ENCODE measurements at places on chromosomes 5 and 9.

DNA sequence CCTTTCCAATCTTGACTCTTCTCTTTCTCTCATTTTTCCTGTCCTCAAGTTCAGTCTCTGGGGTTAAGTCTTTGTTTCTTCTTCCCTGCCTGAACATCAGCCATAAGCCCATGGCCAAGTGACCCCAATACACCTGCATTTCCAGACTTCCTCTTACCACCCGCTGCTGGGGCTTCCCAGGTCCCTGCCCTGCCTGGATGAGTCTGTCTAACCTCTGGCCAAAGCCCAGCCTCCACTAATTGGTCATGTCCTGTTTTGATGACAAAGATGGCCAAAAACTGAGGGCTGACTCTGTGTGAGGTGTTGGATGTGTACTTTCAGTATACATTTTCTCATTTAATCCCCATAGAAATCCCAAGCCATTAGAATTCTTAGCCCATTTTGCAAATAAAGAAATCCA is 47.3 kb downstream of the SH3TC2 start:
- no peak for DNase-seq

GRCh38 chr9:131018621-131019020 is 9.6 kb downstream of the LAMC3 start:
- no peak for DNase-seq

DNA sequence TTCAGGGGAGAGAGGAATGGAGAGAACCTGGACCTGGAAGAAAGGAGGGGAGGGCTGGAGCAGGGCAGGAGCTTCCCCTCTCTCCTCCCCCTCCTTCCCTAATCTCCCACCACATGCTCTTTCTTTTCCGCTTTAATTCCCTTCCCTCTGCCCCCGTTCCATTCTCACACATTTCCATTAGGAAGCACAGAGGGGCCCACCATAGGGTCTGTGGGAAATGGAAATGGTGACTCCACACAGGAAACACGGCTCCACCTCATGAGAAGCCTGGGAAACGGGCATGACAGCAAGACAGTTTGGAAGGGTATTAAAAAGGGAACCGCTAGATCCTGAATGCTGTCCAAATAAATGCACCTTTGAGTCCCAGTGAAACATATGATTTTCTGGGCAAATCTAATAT is 64.9 kb upstream of the ENTREP1 start:
- no peak for DNase-seq

- no peak for DNase-seq
Measured at GRCh38 chr9:127763918-127764384, 14.5 kb downstream of the SH2D3C start.

GRCh38 chr5:133510634-133511262 is 101.6 kb downstream of the FSTL4 start:
- DNase-seq = no peak

- DNase-seq = no peak
Measured at GRCh38 chr5:84706678-84707641, 322.3 kb upstream of the EDIL3 start.

DNA sequence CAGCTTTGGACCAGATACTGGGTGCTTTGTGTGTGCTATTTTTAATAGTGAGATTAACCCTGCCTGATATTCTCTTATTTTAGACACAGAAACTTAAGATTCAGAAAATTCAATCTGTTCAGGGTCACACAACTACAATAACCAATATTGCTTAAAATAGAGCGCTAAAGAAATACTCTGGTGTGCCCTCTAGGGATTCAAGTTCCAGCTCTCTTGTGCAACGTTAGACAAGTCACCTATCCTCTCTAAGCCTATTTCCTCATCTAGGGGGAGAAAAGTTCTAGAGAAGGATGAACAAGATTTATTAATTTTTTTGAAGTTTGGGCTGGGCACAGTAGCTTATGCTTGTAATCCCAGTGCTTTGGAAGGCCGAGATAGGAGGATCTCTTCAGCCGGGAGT is 2.1 kb upstream of the SCAI start:
- DNase-seq = no peak

- DNase-seq = no peak
Measured at GRCh38 chr9:109923806-109924205, 143.8 kb downstream of the PALM2AKAP2 start.

- DNase-seq = no peak
Measured at GRCh38 chr5:95900383-95900958, 61.2 kb downstream of the ELL2 start.

- no peak for DNase-seq
Measured at GRCh38 chr9:110109333-110110092, 98.4 kb downstream of the C9orf152 start.

- no peak for DNase-seq
Measured at GRCh38 chr5:146426853-146427618, 20.1 kb upstream of the TCERG1 start.

DNA sequence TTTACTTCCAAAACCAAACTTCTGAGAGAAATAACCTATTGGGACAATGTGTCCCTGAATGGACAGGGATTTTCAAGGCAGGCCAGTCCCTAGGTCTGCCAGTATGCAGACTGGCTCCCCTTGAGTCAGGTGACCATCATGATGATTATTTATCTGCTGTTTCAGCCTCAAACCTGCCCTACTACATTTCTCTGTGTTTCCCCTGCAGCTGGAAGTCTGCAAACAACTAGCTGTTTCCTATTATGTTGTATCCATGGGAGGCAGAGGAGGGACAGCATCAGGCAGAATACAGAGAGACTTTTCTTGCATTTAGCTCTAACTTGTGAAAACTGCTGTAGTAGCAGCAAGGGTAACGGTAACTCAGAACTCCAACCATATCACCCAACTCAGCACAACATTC is 36.2 kb upstream of the IFNK start:
- DNase-seq = no peak

GRCh38 chr5:143019614-143020515 is 249.7 kb downstream of the ARHGAP26 start:
- no peak for DNase-seq

GRCh38 chr5:72956324-72957140 is 691 bp downstream of the FCHO2 start:
- peak; percentile 14 for DNase-seq

GRCh38 chr9:110671849-110672248 is 3.3 kb downstream of the MUSK start:
- DNase-seq = no peak

GRCh38 chr5:29702875-29703274 is 1490.6 kb upstream of the CDH6 start:
- DNase-seq = no peak

- no peak for DNase-seq
Measured at GRCh38 chr5:1764606-1764960, 35.1 kb downstream of the MRPL36 start.

- no peak for DNase-seq
Measured at GRCh38 chr9:111731928-111732327, 62.8 kb downstream of the SHOC1 start.

DNA sequence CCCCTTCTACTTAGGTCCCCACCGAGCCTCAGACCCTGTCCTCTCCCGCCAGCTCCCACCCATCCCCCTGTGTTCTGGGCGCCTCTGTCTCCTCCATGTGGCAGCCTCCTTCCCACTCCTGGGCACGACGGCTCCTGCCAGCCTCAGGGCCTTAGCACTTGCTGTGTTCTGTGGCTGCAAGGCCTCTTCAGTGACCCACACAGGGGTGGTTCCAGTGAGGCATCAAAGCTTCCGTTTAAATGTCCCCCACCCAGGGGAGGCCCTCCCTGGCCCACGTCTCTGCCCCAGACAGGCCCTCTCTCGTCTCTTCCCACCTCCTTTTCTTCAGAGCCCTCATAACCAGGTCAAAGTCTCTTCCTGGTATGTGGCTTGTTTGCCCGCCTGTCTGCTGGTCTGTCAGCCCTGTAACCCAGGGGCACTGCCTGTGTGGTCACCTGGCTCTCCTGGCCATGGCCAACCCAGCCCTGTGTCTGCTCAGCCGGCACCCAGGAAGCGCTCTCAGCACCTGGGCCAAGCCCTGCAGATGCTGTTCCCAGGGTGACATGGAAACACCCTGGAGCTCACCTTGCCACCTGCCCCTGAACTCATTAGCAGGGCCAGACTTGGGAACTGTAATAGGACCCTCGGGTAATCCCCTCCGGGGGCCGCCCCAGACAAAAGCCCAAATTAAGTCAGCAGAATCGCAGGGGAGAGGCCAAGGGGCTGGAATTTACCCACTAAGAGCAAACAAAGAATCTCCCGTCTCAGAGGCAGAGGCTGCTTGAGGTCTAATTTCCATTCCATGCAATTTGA is 33.7 kb downstream of the LHX3 start:
- DNase-seq = no peak

DNA sequence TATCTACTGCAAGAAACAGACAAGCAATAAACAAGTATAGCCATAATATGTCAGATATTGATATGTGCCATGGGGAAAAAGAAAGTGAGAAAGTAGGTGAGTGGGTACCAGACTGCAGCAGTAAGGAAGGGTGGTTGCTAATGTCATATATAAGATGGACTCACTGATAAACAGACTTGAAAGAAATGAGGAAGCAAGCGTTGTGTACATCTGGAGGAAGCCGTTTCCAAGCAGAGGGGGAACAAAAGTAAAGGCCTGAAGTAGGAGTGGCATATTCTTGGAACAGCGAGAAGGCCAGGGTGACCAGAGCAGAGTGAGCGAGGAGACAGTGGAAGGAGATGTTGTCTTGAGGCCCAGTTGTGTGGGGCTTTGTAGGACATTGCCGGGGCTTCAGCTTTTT is 142.2 kb upstream of the MAP3K1 start:
- DNase-seq = no peak

DNA sequence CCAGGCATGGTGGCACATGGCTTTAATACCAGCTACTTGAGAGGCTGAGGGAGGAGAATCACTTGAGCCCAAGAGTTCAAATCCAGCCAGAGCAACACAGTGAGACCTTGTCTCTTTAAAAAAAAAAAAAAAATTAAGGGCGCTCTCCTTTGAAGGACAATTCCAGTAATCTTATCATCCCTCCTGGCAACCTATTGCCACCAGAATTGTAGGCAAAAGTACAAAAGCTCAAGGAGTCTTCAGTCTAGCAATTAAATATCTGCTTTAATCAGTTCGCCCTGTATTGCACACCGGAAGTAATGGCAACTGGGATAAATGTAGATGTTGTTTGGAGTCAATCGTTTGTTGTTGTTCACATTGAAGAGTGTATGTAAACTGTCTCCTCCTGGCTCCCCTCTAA is 7.7 kb downstream of the SNX18 start:
- DNase-seq = no peak

GRCh38 chr9:74653410-74654080 is 156.4 kb downstream of the RORB start:
- no peak for DNase-seq

- no peak for DNase-seq
Measured at GRCh38 chr9:13956107-13956506, 357.8 kb downstream of the NFIB start.

GRCh38 chr9:79664375-79664831 is 92.6 kb downstream of the TLE4 start:
- DNase-seq = no peak

DNA sequence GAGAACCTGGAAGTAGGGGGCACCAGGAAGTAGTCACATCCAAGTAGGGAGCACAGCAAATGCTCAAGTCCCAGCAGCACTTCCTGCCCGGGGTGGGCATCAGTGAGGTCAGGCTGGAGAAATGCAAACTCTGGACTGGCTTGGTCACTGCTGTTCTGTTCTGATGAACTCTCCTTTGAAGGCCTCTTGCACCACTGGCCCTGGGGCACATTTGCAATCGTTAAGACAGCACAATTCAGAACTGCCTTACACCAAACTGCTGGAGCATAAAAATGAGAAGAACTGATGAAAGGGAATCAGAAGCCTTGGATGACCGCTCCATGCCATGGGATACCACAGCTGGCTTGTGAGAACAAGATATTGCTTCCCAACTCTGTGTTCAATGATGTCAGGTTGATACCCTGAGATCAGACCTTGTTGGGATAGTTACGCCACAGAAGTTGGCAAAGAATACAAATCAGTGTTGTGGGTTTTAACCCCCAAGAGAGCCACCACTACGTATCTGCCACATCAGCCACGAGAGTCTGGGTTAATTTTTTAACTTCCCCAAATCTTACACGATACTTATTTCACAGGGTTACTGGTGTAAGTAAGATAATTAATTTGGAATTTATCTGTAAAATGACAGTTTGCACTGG is 42.3 kb upstream of the ZSWIM6 start:
- no peak for DNase-seq

GRCh38 chr5:42109006-42109572 is 184.0 kb downstream of the FBXO4 start:
- DNase-seq = no peak

DNA sequence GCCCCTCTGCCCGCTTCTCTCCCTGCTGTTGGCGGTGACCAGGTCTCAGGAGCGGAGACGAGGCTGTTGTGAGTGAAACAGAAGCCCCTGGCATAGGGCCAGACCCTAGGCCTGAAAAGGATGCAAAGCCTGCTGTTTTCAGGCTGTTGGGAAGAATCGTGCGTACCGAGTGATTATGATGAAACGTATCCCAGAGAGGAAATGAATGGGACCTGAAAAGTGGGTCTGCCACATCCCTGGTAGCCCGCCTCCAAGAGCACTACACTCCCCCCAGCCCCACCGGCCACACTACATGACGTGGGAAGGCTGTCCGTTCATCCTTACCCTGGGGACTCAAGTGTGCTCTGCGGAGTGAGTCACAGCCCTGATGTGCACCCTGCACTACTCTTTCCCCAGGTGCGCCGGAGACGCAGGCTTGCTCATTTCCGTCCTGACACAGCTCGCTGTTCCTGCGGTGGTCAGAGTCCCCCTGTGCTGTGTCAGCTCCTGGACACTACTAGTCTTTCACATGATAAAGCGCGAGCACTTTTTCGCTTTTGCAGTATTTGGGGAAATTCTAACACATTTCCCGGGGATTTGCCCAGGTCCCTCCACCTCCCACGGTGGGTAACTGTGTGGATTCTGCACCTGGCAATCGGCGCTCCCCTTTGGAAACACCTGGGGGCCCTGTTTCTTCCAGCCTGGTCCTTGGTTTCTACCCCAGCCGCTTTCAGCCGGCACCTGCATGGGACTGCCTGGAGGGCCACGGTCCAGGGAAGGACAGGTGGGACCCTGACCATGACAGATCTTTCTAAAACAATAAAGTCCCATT is 91.5 kb downstream of the ANKRD33B start:
- DNase-seq = no peak

DNA sequence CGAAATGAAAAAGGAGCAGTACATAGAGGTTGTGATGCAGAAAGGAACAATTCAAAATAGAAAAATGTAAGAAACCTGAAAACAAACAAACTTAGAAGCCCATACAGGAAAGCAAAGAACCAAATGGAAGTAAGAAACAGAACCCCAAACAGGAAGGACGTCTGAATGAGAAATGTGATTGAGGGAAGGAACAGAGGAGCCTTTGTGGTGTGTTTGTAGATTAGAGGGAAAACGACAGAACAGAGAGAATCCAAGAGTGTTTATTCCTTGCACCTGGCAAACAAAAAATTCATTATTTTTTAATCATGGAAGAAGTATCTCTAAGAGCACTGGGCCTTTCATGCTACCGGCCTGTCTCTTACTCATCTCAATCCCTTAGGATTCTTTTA is 67.8 kb upstream of the ZSWIM6 start:
- no peak for DNase-seq

- no peak for DNase-seq
Measured at GRCh38 chr5:139188558-139189270, 9.5 kb downstream of the SIL1 start.
